Stimulated activated CD4-positive, alpha-beta T cell treated with anti-CD3 and anti-CD28 coated beads, Interleukin-12 subunit alpha, Interleukin-12 subunit beta, amount 100 ng/mL, for 24 hours (primary cell): ENCODE measurements at places on chromosomes 4 and X.

- DNase-seq, result no peak
These were observed 18.9 kb downstream of the CAMK2D start for GRCh38 chr4:113742643-113743042.

- DNase-seq, result no peak
These were observed 16.7 kb downstream of the IRF2 start for GRCh38 chr4:184457535-184458249.

- DNase-seq, result no peak
These were observed 10.5 kb downstream of the SLC16A2 start for GRCh38 chrX:74431797-74432196.

- no peak for DNase-seq
These were observed 555 bp upstream of the PGM2 start for GRCh38 chr4:37825968-37826294.
